ENCODE measurements at places on chromosomes 1 and 21.

DNA sequence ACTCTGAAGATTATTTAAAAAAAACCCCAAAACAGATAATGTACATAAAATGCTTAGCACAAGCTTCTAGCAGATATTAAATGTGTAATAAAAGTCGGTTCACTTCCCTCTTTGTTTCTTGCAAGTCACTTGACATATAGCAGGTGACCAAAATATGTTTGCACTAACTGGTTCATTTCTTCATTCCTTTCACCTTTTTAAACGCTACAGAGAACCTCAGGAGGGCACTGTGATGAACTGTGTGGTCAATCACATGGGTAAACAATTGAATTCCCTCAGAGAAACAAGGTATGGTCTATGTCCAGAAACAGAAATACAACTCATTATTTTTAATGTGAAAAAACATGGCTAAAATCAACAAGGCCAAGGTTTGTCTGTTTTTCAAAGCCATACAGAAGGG lies 51.3 kb upstream of the BCL10 start:
- no peak for DNase-seq

GRCh38 chr1:164058198-164058597 lies 500.8 kb upstream of the PBX1 start:
- no peak for DNase-seq

- no peak for DNase-seq
Observed at GRCh38 chr21:44763050-44763378, 38.6 kb downstream of the UBE2G2 start.

- DNase-seq = no peak
Observed at GRCh38 chr1:231404318-231404717, 17.8 kb downstream of the EGLN1 start.

DNA sequence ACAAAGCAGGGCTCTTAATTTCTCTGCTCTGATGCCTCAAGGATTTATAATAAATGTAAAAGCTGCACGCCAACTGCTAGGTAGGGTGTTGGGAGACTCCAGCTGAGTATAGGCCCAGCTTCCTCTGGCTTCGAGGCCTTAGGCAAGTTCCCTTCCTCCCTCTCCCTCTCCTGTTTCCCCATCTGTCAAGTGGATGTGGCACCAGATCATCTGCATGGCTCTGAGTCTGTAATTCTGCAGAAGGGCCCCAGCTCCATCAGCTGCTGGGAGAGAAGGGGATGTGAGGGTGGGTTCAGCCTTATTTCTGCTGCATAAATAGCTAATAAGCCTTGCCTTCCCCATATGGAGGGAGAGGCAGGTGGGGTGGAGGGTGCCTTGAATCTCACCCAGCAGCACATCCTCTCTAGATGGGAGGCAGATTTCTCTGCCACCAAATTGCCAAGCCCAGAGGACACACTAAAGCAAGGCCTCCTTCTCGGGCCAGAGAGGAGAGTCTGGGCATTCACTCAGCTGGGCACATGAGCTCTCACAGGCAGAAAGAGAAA lies 3.8 kb downstream of the TRIM62 start:
- DNase-seq = no peak

DNA sequence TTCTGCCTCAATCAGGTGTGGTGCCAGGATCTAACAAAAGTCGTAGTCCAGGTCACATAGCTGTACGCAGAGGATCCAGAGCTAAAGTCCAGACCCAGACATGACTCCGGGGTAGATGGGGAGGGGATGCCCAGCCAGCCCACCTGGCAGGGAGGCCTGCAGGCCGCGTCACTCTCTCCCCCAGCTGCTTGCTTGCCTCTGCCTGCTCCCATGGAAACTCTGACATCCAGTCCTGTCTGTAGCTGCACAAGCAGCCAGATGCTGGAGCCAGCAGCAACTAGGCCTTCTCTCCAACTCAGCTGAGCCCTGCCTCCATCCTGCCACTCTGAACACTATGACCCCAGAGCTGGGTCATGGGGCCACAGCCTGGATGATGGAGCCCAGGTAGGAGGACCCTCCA lies 8.1 kb downstream of the COL8A2 start:
- DNase-seq = no peak

- DNase-seq = no peak
Observed at GRCh38 chr21:45332415-45332814, 44.7 kb upstream of the POFUT2 start.

- DNase-seq = no peak
Observed at GRCh38 chr21:38631206-38631605, 132.9 kb upstream of the ERG start.

GRCh38 chr1:12662556-12662955 lies 18.7 kb downstream of the AADACL4 start:
- no peak for DNase-seq

DNA sequence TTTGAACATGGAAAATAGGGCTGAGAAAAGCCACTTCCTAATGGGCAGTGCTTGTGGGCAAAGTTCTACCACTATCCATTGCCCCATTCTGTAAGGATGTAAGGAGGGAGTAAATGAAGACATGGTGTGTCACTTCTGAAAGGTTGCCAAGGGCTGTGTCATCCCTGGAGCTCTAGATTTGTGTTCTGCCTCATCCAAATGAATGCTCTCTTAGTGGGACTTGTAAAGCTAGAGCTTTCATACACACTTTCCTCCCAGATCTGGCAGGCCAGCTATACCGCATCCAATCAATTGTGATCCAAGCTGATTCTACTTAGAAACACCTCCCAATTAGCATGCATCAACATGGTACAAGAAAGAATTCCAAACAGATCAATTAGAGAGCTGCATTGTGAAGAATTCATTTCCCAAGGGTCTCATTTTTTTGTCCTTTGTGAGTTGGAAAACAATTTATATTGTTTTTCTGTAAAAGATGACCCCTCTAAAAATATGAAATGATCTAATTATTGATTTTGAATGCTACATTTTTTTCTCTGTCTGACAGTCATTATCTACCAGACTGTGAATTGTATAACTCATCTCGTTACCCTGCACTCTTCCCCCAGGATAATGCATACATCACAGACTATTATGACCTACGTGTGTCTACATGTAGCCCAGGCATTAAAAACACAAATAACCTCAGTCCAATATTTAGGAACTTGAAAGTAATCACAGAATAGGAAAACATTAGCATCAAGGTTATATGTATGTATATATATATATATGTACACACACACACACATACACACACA lies 117.1 kb upstream of the DUSP10 start:
- DNase-seq = no peak
